NCI-H446 (cell line): ENCODE measurements at places on chromosomes 6 and 20.

- no peak for DNase-seq
Measured at GRCh38 chr20:24698189-24698588, 228.8 kb downstream of the SYNDIG1 start.

- no peak for DNase-seq
Measured at GRCh38 chr6:38153076-38153797, 333.7 kb downstream of the ZFAND3 start.

DNA sequence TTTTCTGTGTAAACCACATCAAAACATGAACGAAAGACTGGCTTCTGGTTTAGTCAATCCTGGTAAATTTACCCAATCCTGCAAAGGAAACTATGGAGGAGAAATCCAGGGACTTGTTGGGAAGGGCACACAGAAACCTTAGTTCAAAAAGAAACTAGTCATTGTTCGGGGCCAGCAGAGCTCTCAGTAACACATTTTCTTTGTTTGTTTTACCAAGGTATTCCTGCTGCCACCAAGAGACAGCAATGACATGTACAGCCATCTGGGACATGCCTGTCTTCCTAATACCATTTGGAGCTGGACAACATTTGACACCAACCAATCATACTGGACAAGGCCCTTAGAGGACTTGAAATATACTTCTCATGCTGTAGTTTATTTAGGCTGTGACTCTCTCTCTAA, 8.3 kb downstream of the OARD1 start:
- no peak for DNase-seq

DNA sequence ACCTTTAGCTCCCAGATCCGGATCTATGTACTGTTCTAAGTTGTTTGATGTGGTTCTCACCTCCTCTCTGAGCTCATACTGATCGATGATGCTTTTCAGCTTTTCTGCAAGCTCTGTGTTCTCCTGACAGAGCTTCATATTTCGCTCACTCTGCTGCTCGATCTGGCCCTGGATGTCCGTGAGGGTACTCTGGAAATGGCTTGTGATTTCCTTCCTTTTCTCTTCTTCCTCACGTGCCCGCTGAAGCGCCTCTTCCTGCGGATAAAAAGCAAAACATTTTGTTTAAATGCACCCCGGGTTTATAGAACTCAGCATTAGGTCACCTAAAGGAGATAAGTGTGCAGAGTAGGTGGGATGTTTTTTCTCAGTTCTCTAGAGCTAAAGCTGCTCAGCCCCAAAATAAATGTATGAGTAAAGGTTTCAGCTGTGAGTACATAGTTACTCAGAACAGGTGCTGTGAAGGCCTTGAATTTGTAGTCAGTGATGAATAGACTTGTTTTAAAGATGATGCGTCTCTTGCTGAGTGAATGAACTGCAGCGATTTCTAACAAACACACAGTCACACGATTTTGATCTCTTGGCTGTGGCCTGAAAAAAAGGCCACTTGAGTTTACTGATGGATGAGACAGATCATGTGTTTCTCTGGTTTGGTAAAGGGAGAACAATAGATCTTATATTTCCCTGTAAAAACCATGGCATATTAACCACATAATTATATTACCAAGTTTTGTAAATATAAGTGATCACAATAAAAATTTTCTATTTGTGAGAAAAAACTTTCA, 29.1 kb downstream of the TXLNB start:
- DNase-seq = peak; percentile 7
